ENCODE measurements at places on chromosomes 12 and 14. TPM values are rescaled to one million over a fixed set of nuclear protein-coding genes. Genes with fewer than 3 reads are reported as not detected.

GRCh38 chr14:75205591-75205990 lies 29.2 kb upstream of the TMED10 start:
- no peaks in the 10 kb centered on the region for H3K36me3 ChIP-seq
- no peaks in the 10 kb centered on the region for H3K27me3 ChIP-seq
- no peak overlapping the region for H3K27ac ChIP-seq
- no peaks in the 10 kb centered on the region for H3K4me1 ChIP-seq
- no peak overlapping the region for H3K4me3 ChIP-seq
- DNase-seq = no peak

DNA sequence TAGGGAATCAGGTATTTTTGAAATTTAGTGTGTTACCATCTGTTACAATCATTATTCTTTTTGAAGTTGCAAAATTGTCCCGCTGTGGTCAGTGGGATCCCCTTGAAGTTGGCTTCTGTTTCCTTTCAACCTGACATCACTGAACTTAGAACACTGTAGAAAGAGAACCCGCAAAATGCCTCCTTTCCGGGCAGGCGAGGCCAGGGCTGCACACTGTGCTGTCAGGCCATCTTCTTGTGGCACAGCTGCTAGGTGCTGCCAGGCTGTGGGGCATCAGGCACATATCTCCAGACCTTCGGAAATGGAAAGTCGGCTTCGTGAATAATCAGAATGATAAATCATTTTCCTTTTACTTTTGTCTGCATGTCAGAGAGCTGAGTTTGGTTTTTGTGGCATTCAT lies 103.5 kb downstream of the GLT1D1 start:
- peaks cover 20% of the 10 kb centered on the region for H3K36me3 ChIP-seq
- H3K27ac ChIP-seq = no peak overlapping the region
- no peaks in the 10 kb centered on the region for H3K4me1 ChIP-seq
- no peaks in the 10 kb centered on the region for H3K27me3 ChIP-seq

GRCh38 chr14:61486930-61487495 lies 165.6 kb downstream of the PRKCH start:
- no peaks in the 10 kb centered on the region for H3K36me3 ChIP-seq
- DNase-seq = no peak
- H3K27me3 ChIP-seq = no peaks in the 10 kb centered on the region
- H3K4me3 ChIP-seq = no peak overlapping the region

GRCh38 chr12:87272851-87273250 lies 756.4 kb downstream of the C12orf50 start:
- H3K4me3 ChIP-seq = no peak overlapping the region
- no peak overlapping the region for H3K27ac ChIP-seq
- no peaks in the 10 kb centered on the region for H3K27me3 ChIP-seq
- H3K36me3 ChIP-seq = no peaks in the 10 kb centered on the region

DNA sequence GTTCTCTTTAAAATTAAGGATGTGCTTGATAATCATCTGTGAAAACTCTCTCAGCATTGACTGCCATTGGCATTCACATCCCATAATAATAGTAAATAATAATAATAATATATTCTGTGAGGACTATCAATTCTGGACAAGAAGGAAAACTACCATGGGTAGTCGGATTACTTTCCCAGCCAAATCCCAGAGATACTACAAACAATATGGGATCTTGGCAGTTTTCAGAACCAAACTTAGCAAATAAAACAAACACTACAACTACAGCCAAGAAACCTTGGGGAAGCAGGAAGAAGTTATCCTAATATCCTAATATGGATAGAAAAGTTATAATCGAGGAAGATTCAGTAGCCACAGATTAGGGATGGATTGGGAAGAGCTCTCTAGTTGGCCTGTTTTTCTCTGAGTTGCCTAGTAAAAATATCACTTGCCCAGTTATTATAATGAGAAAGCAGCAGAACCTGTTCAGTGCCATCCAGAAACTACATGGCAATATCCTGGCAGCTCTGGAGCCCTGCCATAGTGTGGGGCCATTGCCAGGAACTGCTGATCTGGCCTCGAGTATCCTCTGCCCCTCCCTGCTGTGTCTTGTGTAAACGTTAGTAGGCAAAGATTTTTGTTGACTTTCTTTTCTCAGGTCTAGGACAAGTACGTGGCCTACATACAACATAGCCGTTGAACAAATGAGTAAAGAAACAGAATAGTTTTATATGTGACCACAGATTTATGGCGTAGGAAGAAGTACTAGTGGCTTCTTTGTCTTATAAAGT lies 193.5 kb downstream of the SLC2A13 start:
- no peak overlapping the region for H3K4me3 ChIP-seq
- H3K4me1 ChIP-seq = no peaks in the 10 kb centered on the region
- no peak overlapping the region for H3K27ac ChIP-seq
- H3K36me3 ChIP-seq = no peaks in the 10 kb centered on the region
- DNase-seq = no peak

Gene TAC3
- total RNA-seq = 5.4 TPM

Gene CAPRIN2
- total RNA-seq = 88.5 TPM
